BJ (cell line): ENCODE measurements at places on chromosomes 6 and 20.
A peak's percentile ranks its signal among the peaks of the same experiment; 100 is the strongest.

- peak; percentile 30 for DNase-seq
These were observed 262.8 kb downstream of the TBC1D7 start for GRCh38 chr6:13065581-13065980.

DNA sequence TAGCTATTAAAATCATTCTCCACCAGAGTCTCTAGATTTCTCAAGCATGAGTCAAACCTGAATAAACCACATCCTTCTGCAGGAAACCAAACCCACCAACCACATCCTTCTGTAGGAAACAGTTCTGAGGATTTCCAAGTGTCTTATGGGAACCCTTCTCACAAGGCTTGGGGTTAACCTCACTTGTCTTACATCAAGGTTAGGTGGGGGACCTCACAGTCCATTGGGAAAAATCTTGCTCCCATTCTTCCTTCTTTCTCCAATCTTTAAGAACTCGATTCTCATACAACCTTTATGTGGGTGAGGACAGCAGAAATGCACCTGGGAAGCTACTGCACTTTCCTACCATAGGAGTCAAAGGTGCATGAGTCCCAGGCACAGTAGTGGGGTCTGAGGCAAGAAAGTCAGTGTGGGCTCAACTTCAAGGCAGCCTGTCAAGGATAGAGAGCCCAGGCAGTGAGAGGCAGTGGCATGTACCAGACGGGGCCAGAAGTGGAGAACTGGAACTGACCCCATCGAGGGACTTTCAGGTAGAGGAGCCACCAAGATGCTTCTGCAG is 114.5 kb downstream of the SLC22A3 start:
- DNase-seq, result peak; percentile 67

- no peak for DNase-seq
These were observed 47.7 kb downstream of the AKAP7 start for GRCh38 chr6:131182991-131183425.

- DNase-seq, result no peak
These were observed at the start of gene KCNQ5 for GRCh38 chr6:72621291-72622093. KCNQ5 (plus strand) TSS chr6:72622064.

DNA sequence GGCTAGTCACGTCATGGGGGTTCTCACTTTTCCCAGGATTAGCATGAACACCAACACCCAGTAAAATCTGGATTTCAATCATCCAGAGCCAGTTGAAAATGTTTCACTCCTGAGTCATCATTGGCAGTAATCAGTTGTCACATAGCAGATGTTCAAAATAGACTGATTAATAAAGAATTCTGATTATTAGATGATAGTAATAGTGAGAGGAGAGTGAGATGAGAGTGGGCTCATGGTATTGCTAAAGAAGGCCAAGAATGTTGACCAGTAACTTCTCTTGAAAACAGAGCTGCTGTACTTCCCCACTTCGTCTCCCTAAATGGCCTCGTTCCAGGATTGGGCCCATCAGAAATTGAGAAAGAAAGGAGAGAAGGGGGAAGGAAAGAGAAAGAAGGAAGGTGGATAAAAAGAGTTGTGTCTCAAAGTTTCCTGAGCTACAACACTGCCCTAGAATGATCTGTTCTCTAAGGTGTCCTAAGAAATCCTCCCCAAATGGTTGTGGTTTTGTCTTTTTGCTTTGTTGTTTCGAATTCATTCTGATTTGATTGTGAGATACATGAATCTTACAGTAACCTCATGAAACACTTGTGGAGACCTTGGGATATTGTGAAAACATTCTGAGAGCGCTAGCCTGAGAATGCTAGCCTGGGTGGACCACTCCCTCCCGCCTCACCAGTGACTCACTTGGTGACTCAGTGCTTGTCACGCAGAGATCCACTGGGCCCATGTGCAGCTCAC is 502.2 kb upstream of the JARID2 start:
- DNase-seq, result peak; percentile 99
